ENCODE measurements at places on chromosomes 3 and 15.

GRCh38 chr3:156533205-156533604, 21.7 kb downstream of the SSR3 start:
- DNase-seq = no peak

- DNase-seq = peak; percentile 2
Observed at GRCh38 chr15:68417897-68418296, 14.1 kb downstream of the ITGA11 start.

- no peak for DNase-seq
Observed at GRCh38 chr3:185847506-185847905, 22.7 kb upstream of the IGF2BP2 start.

DNA sequence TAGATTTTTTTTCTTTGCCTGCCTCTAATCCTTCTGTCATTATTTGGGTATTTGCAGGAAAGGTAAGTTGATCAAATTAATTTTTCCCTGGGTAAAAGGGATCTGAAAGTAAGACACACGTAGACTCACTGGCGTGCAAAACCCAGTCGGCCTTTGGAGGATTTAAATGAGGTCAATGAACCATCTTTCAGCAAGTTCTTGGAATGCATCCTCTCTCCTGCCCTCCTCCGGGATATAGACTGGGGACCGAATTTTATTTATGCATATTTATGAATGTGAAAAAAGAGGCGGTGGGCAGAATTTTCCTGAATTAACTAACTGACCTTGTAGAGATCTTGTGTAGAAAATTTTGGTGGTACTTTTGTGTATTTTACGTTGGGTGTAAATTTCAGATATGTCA, 2.2 kb downstream of the CADM2 start:
- no peak for DNase-seq

DNA sequence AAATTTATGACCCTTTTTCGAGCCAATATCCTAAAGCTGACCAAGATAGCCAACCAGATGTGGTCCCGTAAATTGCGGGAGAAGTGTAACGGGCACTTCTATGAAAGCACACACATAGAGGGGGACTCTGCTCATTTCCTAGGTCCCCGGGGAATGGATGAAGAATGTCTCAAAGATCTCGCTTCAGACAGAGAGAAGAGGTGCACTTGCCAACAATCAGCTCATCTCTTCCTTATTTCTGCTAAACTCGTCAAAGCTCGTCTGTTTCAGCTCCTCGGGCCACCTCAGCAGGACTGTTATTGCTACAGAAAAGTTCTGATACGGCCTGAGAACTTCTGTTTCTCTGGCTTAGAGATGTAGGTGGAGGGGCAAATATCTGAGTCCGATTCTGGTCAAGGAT, 71.8 kb downstream of the TM2D3 start:
- DNase-seq = no peak

GRCh38 chr15:24748812-24749439, 73.4 kb downstream of the NPAP1 start:
- DNase-seq = no peak

DNA sequence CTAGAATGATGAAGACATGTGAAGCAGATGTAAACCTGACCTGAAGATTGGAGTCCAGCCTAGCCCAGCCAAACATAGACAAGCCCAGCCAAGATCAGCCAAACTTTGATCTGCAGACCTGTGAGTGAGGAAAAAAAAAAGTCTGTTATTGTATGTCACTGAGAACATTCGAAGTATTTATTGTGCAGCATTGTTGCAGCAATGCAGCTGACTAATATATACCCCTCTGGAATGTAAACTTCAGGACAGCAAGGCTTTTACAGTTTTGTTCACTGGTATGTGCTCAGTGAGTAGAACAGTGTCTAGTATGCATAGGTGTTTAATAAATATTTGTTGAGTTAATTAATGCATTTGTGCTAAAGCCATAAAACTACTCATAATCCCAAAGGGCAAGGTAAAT, 23.4 kb downstream of the TMEM202 start:
- no peak for DNase-seq

DNA sequence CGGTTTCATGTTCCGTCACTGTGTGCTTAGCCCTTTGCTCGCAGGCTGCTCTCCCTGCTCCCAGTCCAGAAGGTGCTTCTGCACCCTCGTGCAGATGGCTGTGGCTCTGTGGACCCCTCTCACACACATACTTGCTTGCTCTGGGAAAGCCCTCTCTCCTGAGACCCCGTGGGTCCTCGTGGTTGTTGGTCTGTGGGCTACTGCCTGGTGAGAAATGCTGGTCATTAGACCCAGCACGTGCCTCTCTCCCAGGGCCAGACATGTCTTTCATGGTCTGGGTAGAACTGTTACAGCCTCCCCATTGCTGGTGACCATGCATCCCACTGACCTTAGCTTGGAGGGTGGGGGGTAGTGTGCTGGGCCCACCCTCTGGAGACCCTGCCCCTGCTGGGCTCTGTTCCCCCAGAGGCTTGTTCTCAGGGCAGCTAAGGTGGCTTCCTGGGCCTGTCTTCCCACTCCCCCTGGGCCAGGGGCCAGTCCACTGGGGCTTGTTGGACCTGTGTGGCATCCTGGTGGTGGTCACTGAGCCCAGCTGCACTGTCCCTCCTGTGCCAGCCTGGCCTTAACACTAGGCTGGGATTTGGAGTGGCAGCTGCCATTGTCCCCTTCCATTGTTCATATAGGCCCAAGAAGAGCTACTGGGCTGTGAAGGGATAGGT, 10.6 kb downstream of the C15orf39 start:
- no peak for DNase-seq

GRCh38 chr3:147090461-147090860, 315.9 kb downstream of the ZIC4 start:
- DNase-seq = no peak

- DNase-seq = no peak
Observed at GRCh38 chr3:137807998-137808397, 43.9 kb downstream of the SOX14 start.

DNA sequence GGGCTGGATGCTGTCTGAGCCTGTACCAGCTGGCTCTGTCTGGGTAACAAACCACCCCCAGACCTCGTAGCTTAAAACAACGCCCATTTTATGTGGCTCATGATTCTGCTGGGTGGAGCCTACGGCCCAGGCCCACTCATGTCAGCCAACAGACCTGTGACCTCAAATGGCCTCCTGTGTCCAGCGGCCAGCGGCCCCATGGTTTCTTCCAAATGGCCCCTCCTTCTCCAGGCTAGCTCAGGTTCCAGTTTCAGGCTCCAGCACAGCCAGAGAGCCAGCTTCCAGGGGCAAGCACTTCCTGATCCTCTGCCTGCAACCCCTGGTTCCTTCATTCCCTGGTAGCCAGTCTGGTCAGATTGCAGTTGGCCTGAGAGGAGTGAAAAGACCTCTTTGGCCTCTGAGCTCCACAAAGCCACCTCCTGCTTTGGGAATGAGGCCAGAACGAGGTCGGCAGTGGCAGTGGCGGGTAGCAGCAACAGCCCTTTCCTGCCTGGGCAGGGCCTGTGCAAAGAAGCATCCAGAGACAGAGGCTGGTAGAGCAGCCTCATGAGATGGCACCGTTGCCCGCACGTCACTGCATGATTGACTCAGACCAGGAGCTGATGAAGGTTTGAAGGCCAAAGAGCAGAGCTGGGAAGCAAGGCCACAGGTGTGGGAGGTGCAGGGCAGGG, 21.0 kb upstream of the PLXNA1 start:
- DNase-seq = no peak

DNA sequence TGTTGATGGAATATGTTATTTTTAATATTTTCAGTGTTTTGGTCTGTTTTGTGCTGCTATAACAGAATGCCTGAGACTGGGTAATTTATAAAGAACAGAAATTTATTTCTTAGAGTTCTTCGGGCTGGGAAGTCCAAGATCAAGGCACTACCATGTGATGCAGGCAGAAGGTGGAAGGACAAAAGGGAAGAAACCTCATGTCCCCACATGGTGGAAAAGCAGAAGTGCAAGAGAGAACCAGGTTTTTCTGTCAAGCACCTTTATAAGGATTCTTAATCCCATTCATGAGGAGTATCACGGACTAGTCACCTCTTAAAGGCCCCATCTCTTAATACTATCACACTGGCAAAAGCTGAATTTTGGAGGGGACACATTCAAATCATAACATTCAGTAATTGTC, 57.9 kb upstream of the EPHB3 start:
- no peak for DNase-seq

DNA sequence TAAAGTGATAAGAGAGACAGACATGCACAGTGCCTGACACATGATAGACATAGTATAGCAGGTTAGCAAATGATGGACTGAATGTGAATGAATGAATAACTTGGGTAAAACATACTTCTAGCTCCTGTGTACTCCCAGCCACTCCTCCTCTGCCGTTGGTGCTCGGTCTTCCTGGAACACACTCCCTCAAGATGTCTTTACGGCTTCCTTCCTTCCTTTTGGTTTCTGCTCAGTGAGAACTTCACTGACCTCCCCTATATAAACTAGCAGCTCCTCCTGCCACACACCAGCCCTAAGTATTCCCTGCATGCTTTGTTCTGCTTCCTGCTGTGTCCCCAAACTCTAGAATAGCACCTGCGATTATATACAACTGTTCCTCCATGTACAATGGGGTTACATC, 50.2 kb downstream of the RAD54L2 start:
- no peak for DNase-seq

DNA sequence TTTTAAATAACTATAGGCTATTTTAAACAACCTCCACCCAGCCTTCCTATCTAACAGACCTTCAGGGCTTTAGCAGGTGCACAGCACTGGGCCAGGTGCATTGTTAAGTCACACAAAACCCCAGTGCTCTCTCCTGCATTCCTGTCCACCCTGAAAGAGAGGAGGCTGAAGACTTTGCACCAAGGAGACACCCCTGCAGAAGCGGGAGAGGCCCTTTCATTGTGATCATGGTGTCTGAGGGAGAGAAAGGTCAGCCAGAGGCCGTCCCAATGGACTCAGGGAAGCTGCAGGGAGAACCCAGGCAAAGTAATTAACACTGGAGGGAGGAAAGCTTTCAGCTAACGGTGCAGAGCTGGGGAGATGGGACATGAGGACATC, 5.2 kb downstream of the LRIG1 start:
- DNase-seq = peak; percentile 60

GRCh38 chr3:4850928-4851265, 128.3 kb upstream of the BHLHE40 start:
- DNase-seq = no peak

- DNase-seq = no peak
Observed at GRCh38 chr3:108073764-108074431, 16.9 kb downstream of the CD47 start.

DNA sequence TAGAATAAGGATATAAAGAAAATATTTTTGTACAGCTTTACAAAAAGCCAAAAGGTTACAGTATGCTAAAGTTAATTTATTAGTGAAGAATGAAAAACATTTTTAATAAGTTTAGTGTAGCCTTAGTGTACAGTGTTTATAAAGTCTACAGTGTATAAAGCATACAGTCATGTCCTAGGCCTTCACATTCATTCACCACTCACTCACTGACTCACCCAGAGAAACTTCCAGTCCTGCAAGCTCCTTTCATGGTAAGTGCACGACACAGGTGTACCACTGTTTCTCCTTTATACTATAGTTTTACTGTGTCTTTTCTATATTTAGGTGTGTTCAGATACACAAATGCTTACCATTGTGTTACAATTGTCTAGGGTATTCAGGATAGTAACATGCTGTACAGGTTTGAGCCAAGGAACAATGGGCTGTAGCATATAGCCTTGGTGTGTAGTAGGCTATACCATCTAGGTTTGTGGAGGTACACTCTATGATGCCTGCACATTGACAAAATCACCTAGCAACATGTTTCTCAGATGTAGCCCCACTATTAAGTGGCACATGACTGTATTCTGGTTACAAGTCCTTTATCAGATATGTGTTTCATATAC, 197.1 kb upstream of the KBTBD8 start:
- DNase-seq = no peak
